ENCODE measurements at places on chromosomes 11 and 22. TPM values are rescaled to one million over a fixed set of nuclear protein-coding genes. Genes with fewer than 3 reads are reported as not detected.

- no peak for DNase-seq
Observed at GRCh38 chr11:130583801-130584211, 135.4 kb downstream of the ADAMTS15 start.

DNA sequence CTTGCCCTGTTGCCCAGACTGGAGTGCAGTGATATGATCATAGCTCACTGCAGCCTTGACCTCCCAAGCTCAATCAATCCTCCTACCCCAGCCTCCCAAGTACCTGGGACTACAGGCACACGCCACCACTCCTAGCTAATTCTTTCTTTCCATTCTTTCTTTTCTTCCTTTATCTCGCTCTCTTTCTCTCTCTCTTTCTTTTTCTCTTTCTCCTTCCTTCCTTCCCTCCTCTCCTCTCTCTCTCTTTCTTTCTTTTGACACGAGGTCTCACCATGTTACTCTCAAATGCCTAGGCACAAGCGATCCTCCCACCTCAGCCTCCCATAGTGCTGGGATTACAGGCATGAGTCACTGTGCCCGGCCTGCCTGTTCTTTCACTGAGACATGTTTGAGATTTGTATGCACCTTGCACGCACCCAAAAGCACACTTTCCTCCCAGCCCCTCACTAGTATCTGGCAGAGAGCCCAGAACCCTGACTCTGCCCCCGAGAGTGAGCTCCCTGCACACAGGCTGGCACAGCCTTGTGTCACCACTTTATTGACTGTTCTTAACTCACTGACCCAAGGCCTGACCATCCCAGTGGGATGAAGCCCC, 56.8 kb downstream of the CD6 start:
- DNase-seq, result peak; percentile 2

DNA sequence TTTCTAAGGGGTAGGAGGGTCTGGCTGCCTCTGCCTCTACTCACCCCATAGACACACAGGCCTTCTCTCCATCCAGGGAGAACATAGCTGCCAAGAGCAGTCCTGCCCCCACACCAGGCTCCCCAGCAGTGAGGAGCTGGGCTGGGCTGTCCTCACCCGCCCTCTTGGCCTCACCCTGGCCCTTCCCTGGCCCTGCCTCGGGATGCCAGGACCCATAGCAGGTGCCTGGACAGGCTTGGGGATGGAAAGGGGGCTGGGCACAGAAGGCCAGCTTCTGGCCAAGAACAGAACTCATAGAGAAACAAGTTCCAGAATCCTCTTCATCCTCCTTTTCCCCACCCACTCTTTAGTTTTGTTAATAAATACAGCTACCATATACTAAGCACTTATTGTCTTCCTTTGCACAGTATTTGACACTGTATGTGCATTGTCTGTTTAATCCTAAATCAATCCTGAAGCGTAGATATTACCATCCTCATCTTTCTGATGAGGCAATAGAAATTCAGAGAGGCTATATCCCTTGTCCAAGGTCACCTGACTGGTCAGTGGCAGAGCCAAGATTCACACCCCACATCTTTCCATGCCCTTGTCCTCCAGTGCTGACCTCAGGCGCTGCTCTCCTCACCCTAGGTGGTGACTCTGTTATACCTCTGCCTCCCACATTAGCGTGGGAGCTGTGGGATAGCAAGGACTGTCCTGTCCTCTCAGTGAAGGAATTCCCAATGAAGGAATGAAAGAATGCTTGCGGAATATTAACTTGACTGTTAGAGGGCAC, 22.0 kb upstream of the MYOD1 start:
- no peak for DNase-seq

Gene RFPL2
- total RNA-seq, result not detected

GRCh38 chr11:665062-665703, 28.1 kb downstream of the DRD4 start:
- DNase-seq, result peak; percentile 83

Gene TIMM10B
- total RNA-seq, result 28.8 TPM

DNA sequence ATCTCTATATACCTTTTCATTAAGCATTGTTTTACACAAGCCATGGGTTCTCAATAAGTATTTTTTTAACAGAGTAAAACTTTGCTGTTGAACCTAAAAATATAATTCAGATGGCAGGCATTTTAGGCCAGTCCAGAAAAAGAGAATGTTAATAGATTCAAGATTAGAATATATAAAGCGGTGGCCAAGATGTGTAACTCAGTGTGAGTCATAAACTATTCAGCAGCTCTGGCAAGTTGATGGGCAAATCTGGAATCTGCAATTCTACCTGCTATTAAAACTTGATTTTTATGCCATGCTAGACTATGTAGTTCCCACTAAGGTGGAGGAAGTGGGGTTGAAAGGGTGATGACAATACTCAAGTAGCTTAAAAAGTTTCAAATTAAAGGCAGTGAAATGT, 45.4 kb downstream of the CASP12 start:
- no peak for DNase-seq

GRCh38 chr11:115129473-115130289, 374.5 kb downstream of the CADM1 start:
- no peak for DNase-seq

- no peak for DNase-seq
Observed at GRCh38 chr22:39697790-39698430, 127.4 kb downstream of the CACNA1I start.

DNA sequence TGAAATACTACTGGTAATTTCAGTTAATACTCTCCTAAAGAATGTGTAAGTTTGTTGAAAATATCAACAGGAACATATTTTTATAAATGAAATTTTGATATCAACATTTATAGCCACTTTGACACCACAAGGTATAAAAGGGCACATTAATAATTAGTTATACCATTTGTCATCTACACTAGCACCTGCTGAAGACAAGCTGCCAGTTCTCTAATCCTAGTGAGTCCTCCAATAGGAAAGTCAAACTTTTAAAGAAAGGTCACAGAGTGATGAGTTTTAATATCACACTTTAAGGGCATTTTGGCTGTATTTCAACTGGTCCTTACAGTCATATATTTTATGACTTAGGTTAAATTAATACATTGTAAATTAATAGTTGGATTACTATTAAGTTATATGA, 52.3 kb downstream of the APOL5 start:
- no peak for DNase-seq

Gene APOBEC3B
- 23.3 TPM for total RNA-seq

GRCh38 chr22:28900379-28900925, 17.1 kb downstream of the ZNRF3 start:
- DNase-seq, result no peak

DNA sequence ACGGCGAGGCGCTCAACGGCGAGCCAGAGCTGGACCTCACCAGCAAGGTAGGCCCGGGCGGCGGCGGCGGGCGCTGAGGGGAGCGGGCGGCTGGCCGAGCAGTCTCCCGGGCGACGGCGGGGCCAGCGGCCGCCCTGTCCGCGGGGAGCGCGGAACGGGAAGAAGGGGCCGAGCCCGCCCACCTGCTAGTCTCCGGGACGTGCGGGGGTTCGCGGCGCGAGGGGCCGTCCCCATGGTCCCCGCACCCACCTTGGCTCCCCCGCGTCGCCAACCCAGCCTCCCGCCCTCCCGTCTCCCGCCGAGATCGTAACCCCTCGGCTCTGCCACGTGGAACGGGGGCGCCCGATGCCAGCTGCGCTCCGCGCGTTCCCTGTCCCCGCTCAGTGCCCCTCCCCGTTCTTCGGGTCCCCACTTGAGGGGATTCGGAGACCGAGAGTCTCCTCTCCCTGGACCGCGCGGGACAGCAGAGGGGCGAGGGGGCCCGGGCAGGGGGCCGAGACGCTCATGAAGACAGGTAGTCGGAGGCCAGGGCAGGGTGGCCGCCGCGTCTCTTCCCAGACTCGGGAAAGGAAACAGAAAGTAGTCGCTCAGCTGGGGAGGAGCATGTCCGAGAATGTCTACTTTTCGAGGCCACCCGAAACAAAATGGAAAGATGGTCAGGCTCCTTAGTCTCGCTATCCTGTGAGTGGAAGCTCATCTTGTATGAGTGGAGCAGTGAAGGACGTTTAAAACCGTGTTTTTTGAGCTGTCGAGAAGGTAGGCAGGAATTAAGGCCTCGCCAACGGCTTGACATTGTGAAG, 557 bp downstream of the GTPBP1 start:
- peak; percentile 17 for DNase-seq

- no peak for DNase-seq
Observed at GRCh38 chr11:100970283-100971164, 159.1 kb downstream of the PGR start.

- no peak for DNase-seq
Observed at GRCh38 chr11:23632293-23632692, 772.0 kb upstream of the CCDC179 start.

DNA sequence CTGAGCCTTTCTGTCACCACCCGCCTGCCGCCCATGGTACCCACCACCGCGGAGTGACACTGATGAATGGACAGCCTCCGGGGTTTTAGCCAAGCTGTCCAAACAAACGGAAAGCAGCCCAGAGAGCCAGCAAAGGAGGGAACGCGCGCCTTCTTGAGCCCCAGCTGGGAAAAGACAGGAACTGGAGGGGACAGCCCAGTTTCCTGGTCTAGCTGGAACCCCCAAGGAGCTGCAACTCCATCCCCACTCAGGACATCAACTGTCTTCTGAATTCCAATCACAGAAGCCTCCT, 33.7 kb downstream of the SHISAL1 start:
- no peak for DNase-seq

Gene RIMBP3C
- total RNA-seq, result 1.4 TPM

Gene TCF20
- 17.6 TPM for total RNA-seq

- no peak for DNase-seq
Observed at GRCh38 chr11:130118165-130118564, 41.4 kb upstream of the ST14 start.

- no peak for DNase-seq
Observed at GRCh38 chr11:62069986-62070919, 53.6 kb upstream of the INCENP start.

DNA sequence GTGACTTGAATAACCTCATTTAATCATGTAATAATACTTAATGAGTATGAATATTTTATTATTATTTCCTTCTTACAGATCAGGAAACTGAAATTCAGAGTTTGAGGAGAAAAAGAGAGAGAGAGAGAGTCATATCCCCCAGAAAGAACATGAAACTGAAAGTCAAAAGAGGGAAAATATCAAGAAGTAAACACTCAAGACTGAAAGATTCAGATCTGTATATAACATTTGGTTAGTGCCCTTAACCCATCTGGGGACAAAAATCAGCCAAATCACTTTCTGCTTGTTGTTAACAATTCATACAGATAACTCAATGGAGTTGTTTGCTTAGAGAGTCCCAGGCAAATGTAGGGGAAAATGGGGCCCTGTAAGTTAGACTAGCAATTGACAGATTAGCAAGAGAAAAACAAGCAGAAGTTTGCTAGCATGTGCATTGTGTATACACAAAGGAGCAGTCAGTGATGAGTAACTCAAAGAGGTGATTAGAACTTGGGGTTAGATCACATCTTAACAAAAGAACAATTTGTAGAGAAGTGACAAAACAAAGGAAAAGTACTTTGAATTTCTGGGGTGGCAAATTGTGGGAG, 25.9 kb upstream of the MMP13 start:
- DNase-seq, result no peak

- DNase-seq, result no peak
Observed at GRCh38 chr11:72842653-72843330, 28.6 kb downstream of the ATG16L2 start.

DNA sequence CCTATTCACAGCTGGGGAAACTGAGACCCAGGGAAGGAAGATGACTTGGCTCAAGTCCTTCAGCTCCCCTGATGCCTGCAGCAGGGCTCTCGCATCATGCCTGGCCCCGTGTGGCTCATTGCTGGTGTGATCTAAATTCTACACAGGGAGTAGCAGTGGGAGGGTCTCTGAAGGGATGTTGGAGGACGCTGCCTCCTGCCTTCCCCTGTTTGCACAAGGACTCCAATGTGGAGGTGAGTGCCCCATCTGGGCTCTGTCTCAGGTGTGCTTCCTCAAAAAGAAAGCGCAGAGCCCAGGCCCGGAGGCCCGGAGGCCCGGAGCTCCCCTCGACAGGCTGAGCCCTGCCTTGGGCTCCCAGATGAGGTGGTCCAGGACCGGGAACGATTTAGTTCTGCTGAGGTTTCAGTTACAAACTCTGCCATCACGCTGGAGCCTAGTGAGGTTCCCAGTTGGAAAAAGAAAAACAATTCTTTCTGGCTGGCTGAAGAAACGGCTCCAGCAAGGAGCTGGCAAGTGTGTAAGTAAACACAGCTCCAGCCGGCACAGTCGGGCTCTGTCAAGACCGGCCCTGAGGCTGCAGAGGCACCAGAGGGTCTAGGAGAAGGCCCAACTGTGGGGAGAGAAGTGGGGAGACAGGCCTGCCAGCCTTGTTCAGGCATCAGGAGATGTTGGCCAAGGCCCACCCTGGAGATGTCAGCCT, 49.8 kb downstream of the NAT10 start:
- no peak for DNase-seq

Gene HBG2
- total RNA-seq, result not detected
